Activated CD4-positive, alpha-beta memory T cell treated with anti-CD3 and anti-CD28 coated beads, Interleukin-2, amount 10 ng/mL, durations not matched to agents 7 days and 5 days (primary cell): ENCODE measurements at places on chromosomes 7 and 10. TPM values are rescaled to one million over a fixed set of nuclear protein-coding genes. Genes with fewer than 3 reads are reported as not detected.

RABGEF1 gene
- total RNA-seq = 24.2 TPM

DKK1 gene
- total RNA-seq = not detected

ADAM12 gene
- total RNA-seq = 1.2 TPM

TMEM213 gene
- 1.1 TPM for total RNA-seq

COBL gene
- not detected for total RNA-seq

NUDT1 gene
- total RNA-seq = 85.2 TPM

NPSR1 gene
- total RNA-seq = not detected

CABCOCO1 gene
- total RNA-seq = not detected

ERVW-1 gene
- not detected for total RNA-seq

PIK3AP1 gene
- total RNA-seq = 6.6 TPM

TUBAL3 gene
- not detected for total RNA-seq

C10orf67 gene
- total RNA-seq = not detected

MSMB gene
- not detected for total RNA-seq

ZNF783 gene
- total RNA-seq = 14.4 TPM

DNA sequence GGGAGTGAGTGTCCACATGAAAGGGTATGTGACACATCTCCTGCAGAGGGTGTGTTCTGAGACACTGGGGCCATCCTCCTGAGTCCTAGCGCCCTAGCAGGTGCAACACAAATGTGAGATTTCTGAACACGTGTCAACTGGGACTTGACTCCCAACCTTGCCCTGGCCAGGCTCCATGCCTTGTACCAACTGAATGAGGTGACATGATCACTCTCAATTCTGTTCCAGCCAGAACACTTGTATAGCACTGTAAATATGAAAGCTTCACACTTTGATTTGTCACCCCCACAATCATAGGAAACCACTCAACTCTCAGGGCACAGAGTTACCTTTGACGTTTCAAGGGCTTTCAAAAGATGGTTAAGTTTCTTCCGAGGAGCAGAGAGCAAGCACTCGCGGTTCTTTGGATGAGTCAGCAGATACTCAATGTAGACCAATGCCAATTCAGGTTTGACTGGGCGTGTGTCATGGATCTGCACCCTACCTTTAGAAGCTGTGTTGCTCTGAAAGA, 48.6 kb downstream of the NCAPG2 start:
- peak; percentile 78 for DNase-seq

DNA sequence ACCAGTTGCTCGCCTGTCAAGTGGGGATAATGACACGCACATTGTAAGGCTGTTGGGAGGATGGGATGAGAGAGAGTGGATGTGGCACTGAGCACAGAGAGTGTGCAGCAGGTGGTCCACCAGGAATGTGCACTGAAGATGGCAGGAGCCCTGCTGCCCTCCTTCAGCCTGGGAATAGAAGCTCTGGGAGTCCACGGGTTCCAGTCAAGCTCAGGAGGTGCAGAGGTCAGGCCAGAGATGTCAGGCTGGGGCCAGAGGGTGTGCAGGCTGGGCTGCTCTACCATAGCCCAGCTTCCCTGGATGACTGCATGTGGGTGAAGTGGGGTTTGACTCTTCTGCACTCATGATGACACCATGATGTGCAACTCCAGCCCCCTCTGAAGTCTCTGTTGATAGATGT, 58.7 kb downstream of the C10orf120 start:
- no peak for DNase-seq

- no peak for DNase-seq
These were observed 38.4 kb downstream of the ARID5B start for GRCh38 chr10:61939902-61940301.

GRCh38 chr10:58956926-58957325, 219.5 kb upstream of the PHYHIPL start:
- no peak for DNase-seq

DNA sequence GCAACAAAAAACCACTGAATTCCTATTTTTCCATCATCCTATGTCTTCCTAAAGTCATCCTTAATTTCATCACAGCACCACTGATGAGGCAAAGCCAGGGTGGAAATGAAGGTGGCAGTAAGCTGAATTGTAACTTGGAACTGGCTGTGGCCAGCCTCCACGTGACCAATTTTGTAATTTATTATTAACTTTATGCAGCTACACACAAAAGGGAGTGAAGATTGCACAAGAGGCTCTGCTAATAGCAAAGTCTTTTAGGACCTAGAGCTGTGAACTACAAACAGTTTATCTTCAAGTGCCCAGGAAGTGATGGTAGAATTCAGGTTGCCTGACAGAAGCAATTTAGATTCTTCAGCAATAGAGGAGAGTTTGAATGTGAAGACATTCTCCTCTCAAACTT, 176.4 kb downstream of the CCDC71L start:
- no peak for DNase-seq

- DNase-seq = no peak
These were observed 83.5 kb downstream of the SGMS1 start for GRCh38 chr10:50540069-50540825.

- DNase-seq = no peak
These were observed 135.2 kb downstream of the RGS10 start for GRCh38 chr10:119407254-119407777.

DNA sequence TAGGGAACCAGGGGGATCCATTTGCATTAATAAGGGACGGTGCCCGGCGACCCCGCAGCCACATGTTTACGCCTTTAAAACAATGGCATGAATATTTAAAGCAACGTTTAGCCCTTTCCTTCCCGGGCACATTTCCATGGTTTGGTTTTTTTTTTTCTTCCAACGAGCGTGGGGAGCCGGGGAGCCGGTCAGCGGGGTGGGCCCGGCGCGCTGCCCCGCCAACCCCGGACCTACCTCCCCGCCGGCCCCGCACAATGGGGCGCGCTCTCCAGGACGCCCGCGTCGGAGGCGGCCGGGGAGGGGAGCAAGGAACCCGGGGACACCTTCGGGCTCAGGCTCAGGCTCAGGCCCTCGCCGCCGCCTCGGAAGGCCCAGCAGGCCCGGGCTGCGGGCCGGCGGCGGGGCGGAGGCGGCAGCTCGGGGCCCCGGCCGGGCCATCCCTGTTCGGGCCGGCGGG, 1.0 kb downstream of the SEPHS1 start:
- DNase-seq = peak; percentile 37

- DNase-seq = no peak
These were observed 6.0 kb upstream of the FAM170B start for GRCh38 chr10:49139846-49140195.

GRCh38 chr10:11849911-11850310, 26.8 kb downstream of the PROSER2 start:
- no peak for DNase-seq

DNA sequence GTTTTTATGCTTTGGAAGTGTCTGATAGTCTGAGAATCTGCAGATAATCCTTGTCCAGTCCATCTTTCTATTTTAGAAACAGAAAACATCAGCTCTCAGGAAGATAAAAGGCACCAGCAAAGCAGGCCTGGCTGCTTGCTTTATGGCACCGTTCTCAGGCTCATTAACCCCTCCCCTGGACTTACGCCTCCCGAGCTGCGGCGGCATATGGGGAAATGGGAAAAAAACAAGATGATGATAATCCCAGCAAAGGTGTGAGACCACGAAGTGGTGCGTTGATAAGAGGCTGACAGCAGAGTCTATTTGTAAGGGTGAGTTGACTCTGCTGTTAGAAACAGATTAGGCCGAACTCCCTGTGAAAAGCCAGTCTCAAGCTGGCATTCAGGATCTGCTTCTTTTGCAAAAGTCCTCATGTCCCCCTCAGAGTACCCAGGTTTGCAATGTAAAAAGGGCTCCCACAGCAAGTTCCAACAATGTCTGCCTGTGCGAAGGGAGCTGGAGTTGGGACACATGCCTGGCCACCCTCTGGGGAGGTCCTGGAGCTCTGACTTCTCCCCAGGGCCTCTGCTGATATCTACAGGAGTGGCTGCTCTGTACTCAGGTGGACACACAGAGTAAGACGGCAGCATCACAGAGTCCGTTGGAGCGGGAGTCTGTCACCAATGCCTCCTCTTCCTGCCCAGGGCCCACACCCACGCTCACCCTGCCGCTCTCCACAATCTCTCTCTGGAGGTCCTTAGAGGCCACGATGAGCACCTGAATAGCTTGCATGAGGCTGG, 54.3 kb downstream of the SPDYE5 start:
- DNase-seq = no peak

DNA sequence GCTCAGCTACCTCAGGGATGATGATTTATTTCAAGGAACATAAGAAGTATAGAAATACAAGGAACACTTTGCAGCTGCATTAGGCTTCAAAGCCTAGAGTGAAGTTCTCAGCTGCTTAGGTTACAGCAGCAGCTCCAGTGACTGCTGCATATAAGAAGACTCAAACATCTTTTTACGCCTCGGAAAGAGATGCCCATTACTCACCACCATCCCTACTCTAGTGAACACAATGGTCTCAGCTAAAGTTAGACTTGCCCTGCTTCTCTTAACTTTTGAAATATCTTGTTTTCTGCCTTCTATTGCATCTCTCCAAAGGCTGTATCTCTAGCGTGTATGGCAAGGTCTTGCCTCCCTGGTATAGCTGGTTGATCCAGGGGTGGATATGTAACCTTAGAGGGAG, 356.0 kb downstream of the PHF14 start:
- DNase-seq = no peak

GRCh38 chr7:3884543-3884942, 583.5 kb downstream of the SDK1 start:
- DNase-seq = no peak

- DNase-seq = no peak
These were observed 31.3 kb downstream of the KIAA1217 start for GRCh38 chr10:24240041-24240751.

- DNase-seq = no peak
These were observed 161.0 kb downstream of the RNF216 start for GRCh38 chr7:5620459-5620881.

DNA sequence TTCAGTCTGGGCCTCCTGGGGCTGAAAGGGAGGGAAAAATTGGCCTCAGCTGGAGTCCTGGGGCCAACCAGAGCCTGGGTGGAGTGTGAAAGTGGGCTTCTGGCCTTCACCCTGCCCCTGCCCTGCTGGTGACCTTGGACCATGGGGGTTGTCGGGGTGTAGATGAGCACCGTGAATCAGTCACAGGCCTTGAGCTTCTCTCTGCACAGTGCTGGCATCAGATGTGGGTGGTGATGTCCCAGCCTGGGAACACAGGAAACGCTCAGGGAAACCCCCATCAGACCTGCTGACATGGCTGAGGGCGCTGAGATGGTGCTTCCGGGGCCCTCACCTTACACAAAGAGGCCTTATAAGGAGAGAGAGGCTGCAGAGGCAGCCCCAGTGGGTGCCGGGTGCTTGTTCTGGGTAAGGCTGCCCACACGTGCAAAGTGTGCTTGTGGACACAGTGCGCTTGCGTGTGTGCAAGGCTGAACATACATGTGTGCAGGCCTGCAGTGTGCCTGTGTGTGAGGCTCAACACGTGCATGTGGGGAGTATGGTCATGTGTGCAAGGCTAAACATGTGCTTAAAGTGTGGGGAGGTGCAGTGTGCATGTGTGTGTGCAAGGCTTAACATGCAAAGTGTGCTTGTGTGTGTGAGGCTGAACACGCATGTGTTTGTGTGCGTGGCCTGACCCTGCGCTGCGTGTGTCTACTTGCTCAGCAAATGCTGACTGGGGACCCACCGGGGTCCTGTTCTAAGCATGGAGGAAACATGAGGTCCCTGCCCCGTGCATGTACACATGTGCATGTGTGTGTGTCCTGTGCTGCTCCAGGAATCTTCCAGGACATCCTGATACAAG, 6.5 kb downstream of the ARPC1B start:
- DNase-seq = peak; percentile 93

GRCh38 chr10:34273340-34273739, 541.8 kb downstream of the PARD3 start:
- DNase-seq = no peak

- DNase-seq = no peak
These were observed 300.7 kb downstream of the HDAC9 start for GRCh38 chr7:18796216-18796615.

- no peak for DNase-seq
These were observed 50.9 kb downstream of the SGCE start for GRCh38 chr7:94605031-94605430.

GRCh38 chr7:118949031-118949430, 724.5 kb downstream of the ANKRD7 start:
- no peak for DNase-seq

DNA sequence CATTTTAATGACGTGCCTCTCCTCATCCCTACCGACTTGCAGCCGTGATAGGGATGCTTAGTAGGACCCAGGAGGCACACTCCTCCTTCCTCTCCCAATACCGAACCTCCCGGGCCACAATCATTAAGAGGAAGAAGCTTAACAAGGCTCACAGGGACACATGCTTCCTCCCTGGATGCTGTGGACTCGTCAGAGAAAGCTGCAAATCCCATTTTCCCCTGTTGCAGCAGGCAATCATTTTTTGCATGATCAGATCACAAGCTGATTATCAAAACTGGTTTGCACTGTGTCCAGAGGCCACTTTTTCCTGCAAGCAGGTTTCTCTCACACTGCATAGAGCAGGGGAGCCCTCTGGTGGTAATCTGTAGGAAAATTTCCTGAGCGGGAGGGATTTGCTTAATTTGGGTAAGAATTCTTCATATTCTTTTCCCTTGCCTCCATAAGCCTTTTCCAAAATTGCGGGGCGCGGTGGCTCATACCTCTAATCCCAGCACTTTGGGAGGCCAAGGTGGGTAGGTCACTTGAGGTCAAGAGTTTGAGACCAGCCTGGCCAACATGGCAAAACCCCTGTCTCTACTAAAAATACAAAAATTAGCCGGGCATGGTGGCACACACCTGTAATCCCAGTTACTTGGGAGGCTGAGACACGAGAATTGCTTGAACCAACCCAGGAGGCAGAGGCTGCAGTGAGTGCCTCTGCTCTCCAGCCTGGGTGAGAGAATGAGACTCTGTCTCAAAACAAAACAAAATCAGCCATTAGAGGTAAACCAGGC, 16.1 kb upstream of the LAMB4 start:
- peak; percentile 41 for DNase-seq

- no peak for DNase-seq
These were observed 36.5 kb upstream of the AP5Z1 start for GRCh38 chr7:4738711-4739527.

- DNase-seq = no peak
These were observed 22.7 kb downstream of the GARS1 start for GRCh38 chr7:30617359-30617758.

- DNase-seq = no peak
These were observed 3.3 kb upstream of the TBXAS1 start for GRCh38 chr7:139825666-139826290.

DNA sequence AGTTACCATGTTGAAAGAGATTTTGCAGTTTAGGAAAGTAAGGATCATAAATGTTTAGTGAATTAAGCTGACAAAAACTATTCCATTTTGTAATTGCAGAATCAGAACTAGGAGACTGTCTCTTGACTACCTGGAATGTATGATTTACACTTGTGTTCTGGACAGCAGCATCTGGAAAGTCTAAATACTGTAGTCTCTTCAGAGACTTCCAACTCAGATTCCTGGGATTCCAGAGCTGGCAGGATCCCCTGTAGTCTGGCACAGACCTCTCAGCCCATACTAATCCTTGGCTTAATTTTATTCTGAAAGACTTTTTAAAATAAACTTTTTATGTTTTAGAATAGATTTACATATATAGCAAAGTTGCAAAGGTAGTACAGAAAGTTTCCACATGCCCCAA, 452.7 kb downstream of the DPP6 start:
- no peak for DNase-seq

DNA sequence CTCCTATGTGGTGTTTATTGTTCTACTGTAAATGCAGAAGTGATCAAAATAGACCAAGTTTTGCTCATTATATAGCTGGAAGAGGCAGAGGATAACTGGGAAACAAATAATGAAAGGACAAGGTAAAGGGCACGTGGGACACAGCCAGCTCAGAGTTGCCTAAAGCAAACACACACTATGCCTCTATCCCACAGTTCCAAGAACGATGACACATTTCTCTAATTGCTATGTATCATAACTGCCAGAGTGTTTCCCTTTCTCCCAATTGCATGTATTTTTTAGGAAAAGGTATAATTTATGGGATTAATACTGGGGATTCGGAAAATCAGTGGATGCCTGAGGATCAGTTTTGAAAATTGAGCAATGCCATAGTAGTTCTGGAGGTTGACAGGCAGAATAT, 49.0 kb downstream of the CCDC71L start:
- DNase-seq = no peak
